ENCODE measurements at places on chromosomes 1 and 21.

- no peak for DNase-seq
Measured at GRCh38 chr1:55301912-55302311, 86.7 kb upstream of the USP24 start.

GRCh38 chr1:214403431-214403830, 122.5 kb downstream of the SMYD2 start:
- DNase-seq = no peak

DNA sequence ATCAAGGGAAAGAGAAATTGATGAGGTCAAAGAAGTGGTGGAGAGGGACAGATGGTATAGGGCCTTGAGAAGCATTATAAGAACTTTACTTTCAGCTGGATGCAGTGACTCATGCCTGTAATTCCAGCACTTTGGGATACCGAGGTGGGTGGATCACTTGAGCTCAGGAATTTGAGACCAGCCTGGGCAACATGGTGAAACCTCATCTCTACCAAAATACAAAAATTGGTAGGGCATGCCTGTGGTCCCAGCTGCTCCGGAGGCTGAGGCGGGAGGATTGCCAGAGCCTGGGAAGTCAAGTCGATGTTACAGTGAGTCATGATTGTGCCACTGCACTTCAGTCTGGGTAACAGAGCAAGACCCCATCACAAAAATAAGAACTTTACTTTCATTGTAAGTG, 5.7 kb downstream of the TMEM50A start:
- no peak for DNase-seq

GRCh38 chr1:24319312-24319863, at the start of gene GRHL3:
Gene GRHL3 (plus strand): TSS chr1:24319357. CDS start chr1:24319552, 195 bp downstream.
- DNase-seq = no peak

DNA sequence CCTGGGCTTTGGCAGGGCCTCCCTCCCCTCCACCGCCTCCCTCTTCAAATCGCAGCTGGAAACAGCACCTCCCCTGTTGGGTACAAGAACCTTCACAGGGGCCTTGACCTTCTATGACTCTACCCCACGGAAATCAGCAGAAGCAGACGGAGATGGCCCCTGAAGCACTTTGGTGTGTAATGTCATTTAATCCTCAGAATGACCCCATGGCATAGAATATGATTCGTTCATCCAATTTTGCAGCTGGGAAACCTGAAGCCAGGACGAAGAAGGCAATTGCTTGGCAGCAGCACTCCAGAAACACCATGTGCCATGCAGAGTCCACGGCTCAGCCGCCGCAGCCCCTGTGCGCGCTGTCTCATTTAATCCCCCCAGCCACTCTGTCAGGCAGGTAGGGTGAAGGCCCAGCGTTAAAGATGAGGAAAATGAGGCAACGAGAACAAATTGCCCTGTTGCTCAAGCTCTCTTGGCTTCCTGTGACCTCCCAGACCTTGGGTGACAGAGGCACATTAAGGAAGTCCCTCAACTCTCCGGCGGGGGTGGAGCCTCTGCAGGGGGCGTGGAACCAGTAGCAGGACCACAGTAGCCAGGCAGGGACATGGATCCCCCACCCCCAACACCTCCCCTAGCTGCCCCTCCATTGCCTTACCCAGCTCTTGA, 25.8 kb upstream of the LAPTM5 start:
- no peak for DNase-seq

DNA sequence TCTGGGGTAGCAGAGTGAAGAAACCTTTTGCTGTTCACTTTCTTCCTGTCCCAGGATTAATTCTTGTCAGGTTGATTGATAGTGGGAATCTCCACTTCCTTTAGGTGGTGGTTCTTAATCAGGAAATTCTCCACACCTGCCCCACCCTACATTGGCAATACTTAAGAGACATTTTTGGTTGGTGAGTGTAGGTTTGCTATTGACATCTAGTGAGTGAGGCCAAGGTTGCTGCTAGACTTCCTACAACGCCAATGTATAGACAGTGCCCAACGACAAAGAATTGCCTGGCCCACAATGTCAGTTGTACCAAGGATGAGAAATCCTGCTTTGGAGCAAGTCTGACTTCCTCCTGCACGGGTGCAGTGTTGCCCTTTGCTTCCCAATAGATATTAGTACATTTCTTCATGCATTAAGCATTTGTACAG, 38.5 kb downstream of the MAP3K7CL start:
- no peak for DNase-seq

- no peak for DNase-seq
Measured at GRCh38 chr1:165816157-165816556, 11.3 kb upstream of the UCK2 start.

- DNase-seq = no peak
Measured at GRCh38 chr1:16151196-16151994, 4.5 kb downstream of the EPHA2 start.

- DNase-seq = no peak
Measured at GRCh38 chr1:54624466-54625464, 1.4 kb upstream of the FAM151A start.

DNA sequence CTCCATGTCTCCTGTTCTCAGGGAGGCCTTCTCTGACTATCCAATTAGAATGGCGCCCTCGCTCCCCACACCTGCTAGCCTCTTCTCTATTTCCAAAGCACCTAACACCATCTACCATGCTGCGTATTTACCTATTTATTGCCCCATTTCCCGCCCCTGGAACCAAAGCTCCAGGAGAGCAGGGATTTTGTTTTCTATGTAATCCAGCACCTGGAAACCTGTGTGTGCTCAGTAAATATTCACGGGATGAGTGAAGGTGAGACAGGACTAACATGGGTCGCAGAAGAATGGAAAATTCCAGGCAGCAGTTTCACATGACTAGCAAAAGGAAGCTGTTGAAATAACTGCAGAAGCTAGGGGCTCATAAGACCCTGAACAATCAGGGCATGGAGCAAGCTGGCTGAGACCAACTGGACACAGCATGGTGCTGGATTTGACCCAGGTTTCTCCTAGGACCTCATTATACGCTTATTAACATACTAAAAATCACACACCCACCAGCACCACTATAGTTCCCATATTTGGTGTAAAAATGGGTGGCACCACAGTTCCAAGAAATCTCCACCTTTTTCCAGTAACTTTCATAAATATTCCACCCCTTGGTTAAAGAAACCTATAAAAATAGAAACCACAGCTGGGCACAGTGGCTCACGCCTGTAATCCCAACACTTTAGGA, 15.1 kb upstream of the TENT5B start:
- DNase-seq = no peak

DNA sequence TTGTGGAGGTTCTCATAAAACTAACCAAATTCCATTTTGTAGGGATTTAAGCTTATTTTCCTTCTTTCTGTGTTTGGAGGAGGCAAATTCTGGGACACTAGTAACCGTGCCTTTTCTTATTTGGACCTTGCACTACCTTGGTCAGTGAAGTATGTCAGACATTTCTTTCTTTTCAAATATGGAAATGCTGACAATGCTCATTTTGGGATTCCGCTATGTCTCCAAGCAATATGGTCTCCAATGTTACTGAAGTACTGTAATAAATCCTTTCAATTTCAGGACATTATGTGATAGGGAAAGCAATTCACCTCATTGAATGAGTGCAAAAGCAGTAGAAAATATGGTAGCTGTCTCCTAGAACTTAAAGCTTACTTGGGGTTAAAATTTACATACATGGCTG, 372.3 kb downstream of the HLX start:
- DNase-seq = no peak

GRCh38 chr1:182861994-182862393, 22.8 kb downstream of the DHX9 start:
- DNase-seq = no peak

- DNase-seq = no peak
Measured at GRCh38 chr1:56548571-56548970, 30.8 kb downstream of the PLPP3 start.

DNA sequence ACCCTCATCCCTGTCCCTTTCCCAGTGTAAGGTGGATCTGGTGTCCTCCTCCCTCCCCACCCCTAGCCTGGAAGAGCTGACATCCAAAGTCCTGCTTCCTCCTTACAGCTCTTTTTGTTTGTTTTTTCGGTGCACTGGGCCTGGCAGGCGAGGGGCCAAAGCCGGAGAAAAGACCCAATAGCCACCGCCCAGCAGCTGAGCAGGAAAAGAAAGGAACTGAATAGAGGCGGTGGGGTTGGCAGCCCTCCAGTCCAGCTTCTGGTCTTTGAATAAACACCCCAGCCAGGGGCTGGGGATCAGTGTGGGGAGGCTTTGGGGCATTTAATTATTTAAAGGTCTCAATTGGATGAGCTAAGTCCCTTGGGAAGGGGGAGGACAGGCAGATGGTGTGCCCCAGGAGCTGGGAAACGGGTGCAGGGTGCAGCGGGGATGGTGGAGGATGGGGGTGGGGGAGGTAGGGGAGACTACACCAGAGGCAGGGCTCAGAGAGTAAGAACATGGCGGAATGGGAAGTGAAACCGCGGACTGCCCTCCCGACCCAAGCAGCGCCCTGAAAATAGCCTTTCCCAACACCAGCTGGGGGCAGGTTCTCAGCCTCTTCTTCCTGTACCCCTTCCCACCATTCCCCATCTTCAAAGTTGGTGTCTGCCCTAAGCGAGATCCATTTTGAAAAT, 20.2 kb downstream of the BTG2 start:
- DNase-seq = no peak

DNA sequence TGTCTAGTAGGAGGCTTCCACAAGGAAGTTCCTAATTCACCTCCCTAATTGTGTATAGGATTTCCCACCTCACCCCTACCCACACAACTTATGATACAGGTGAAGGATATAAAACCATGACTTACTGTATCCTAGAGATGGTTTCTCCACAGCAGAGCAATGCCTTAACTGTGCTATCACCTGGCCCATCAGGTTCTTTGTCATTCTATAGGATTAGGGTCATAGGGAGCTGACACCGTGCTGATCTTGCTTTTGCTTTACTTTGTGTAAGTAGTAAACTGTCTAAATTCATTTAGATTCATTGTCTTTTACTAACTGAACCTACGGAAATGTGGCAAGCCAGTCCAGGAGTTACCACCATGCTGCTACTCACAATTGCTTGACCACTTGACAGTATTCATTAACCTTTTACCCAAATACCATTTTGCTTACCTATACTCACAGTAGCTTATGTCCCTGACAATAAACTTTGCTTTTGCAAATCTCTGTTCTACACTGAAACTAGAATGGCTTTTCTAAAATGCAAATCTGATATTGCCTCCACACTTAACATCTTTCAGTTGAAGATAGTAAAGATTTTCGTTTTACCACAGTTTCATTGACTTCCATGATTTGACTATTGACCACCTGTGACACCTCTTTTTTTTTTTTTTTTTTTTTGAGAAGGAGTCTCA, 147.6 kb downstream of the IFI44 start:
- DNase-seq = no peak

- DNase-seq = no peak
Measured at GRCh38 chr21:34834852-34835501, 166.2 kb downstream of the CLIC6 start.

DNA sequence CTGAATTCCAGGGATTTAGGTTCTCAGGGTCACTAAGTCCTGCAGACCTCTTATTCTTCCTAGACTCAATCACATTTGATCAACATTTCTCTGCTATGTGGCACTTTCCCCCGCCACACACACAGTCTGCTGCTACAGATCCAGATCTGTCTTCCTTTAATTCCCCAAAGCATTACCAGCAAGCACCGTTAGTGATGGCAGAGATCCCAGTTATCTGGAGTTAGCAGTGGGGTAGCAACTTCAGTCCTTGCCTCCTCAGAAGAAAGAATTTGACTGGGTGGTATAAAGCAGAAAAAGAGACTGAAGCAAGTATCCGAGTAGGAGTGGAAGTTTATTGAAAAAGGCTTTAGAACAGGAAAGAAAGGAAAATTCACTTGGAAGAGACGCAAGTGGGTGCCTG, 100.4 kb upstream of the ETV3 start:
- no peak for DNase-seq

- DNase-seq = no peak
Measured at GRCh38 chr1:201361652-201362504, 15.6 kb downstream of the TNNT2 start.

DNA sequence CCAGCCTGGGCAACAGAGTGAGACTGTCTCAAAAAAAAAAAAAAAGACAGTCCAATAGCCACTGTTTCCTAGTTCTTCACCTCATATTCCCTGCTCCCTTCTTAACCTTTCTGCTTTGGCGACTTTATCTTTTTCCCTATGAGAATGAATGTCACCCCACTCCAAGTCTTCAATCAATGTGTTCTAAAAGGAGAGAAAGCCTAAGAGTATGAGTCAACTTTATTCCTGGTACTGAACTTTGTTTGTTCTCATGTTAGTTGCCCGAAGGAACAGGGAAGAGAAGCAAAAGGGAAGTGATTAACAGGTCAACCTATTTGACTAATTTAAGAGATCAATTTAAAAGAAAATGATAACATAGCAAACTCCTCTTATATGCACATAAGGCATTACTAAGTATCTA, 39.9 kb upstream of the SLC16A1 start:
- DNase-seq = no peak

DNA sequence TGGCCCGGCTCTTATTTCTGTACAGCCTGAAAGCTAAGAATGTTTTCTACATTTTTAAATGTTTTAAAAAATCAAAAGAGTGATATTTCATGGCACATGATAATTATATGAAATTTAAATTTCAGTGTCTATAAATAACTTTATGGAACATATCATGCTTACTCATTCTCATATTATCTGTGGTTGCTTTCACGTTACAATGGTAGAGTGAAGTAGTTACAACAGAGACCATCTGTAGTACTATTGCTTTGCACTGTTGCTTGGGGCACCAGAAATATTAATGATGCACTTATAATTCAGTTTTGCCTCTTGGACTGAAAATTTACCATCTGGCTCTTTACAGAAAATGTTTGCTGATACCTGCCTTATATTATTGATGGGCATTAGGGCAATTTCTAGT, 481.6 kb downstream of the PLPP3 start:
- no peak for DNase-seq

- no peak for DNase-seq
Measured at GRCh38 chr1:62621907-62622306, 24.6 kb downstream of the ANGPTL3 start.

GRCh38 chr1:230839173-230839572, 29.1 kb downstream of the C1orf198 start:
- DNase-seq = no peak

DNA sequence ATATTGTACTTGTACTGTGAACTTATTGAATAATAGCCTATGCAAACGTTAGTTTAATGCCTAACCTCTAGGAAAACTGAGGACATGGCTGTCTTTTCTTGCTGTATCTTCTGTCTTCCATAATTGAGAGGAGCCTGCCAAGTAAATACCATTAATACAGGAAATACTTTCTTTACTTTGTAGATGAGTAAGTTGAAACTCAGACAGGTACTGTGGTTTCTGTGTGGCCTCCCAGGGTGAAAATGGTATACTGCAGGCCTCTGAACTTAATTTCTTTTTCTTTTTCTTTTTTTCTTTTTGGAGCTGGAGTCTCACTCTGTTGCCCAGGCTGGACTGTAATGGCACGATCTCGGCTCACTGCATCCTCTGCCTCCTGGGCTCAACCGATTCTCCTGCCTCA, 208.8 kb upstream of the ADGRL4 start:
- DNase-seq = no peak

- DNase-seq = no peak
Measured at GRCh38 chr1:43937179-43937865, 3.7 kb downstream of the ARTN start.

All from stimulated activated CD8-positive, alpha-beta memory T cell treated with anti-CD3 and anti-CD28 coated beads, Interleukin-4, amount 100 ng/mL, for 1 hour (primary cell).